ENCODE measurements at places on chromosomes 5 and 9.

DNA sequence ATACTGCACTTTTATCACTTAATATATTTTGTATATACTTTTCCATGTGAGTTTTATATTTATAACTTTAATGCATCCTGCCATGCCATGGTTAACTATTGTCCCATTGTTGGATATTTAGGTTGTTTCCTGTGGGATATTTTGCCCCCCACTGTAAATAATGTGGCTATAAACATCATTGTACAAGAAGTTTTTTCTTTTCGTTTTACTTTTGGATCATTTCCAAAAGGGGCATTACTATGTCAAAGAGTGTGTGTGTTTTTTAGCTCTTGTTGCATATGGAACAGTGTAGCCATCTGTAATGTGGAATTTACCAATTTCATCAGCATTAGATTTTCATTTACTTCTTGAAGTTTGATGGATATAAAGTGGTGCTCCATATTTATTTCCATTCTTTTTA, 13.3 kb downstream of the ITGA2 start:
- DNase-seq = no peak

DNA sequence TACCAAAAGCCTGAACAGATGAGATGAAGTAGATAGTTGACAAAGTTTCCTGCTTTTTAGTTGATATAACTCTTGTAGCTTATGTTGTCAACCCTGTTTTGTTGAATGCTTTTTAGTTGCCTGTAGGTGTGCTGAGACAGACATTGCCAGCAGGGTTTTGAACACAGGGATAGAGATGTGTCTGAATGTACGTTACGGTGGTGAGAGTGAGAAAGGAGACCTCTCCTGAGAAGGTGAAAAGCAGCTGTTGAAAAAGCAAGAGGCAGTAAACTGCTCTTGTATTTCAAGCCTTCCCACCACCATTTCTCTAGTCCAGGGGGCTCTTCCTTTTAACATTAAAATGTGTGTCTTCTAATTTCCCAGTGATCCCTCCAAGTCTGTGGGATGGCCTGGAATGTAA, 14.7 kb downstream of the DNAJC21 start:
- no peak for DNase-seq

DNA sequence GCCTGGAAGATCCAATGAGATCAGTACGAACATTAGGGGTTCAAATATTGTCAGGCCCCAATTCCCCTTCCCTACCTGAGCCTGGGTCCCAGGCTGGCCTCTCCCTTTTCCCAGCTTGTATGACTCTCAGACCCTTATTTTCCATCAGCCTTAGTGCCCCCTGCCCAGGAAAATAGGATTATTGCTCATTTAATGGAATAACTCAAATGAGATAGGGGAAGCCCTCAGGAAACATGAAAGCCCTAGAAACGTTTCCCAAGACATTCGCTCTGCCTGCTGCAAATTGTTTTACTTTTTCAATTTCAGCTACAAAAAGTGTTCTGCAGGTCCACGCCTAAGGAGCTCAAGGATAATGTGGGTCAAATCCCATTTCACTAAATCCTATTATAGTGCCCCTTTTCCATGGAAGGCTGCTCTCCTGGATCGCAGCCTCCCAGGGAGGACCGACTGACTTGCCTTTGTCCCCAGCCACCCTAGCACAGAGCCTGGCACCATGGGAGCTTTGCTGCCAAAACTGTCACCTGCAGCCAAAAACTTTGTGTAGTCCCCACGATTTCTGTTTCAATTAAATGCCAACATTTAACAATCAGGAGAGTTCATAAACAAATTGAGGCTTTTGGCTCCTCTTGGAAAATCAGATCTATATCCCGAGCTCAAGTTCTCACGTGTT, 46.9 kb downstream of the THOC3 start:
- DNase-seq = no peak

GRCh38 chr5:40871177-40871576, 30.0 kb downstream of the CARD6 start:
- DNase-seq = no peak

- no peak for DNase-seq
Observed at GRCh38 chr5:107485184-107485583, 185.6 kb downstream of the EFNA5 start.

GRCh38 chr5:29337030-29337429, 1856.5 kb upstream of the CDH6 start:
- DNase-seq = no peak

GRCh38 chr9:131179561-131180219, 54.3 kb downstream of the NUP214 start:
- no peak for DNase-seq

GRCh38 chr5:86155796-86156195, 461.9 kb upstream of the COX7C start:
- no peak for DNase-seq

- DNase-seq = no peak
Observed at GRCh38 chr9:107142896-107143603, 140.0 kb upstream of the RAD23B start.

DNA sequence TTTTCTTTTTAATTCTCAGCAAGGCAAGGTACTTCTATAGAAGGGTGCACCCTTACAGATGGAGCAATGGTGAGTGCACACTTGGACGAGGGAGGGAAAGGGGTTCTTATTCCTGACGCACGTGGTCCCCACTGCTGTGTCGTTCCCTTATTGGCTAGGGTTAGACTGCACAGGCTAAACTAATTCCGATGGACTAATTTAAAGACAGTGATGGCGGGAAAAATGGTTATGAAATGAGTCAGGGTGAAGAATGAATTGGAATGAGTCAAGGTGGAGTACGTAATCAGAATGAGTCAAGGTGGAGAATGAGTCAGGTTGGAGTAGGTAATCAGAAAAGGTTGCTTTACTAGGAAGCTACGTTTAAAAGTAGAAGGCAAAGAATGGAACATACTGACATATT, 2.1 kb upstream of the HMGCS1 start:
- DNase-seq = no peak

DNA sequence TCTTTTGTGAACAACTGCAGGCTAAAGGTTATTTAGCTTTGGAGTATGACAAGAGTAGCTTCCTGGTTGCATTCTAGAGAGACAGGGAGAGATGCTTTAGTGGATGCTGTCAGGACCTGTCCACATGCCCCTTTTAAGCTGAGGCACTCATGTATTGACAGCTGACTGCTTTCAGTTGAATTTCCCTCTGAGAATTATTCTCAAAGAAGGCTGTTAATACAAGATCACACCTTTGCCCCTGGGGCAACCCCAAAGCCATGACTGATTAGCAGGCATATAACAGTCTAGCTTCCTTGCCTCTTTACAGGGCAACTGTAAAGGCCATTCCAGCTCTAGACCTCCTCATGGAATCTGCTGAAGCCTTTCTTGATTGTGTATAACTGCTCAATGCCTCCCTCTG, 117.6 kb upstream of the ATP10B start:
- no peak for DNase-seq

GRCh38 chr5:134574521-134574920, 49.1 kb downstream of the JADE2 start:
- no peak for DNase-seq

GRCh38 chr9:115628426-115628825, 510.5 kb upstream of the TNC start:
- no peak for DNase-seq

- DNase-seq = no peak
Observed at GRCh38 chr9:133443982-133444381, 15.8 kb upstream of the CACFD1 start.

GRCh38 chr5:91155274-91155673, 227.8 kb downstream of the ARRDC3 start:
- DNase-seq = no peak

DNA sequence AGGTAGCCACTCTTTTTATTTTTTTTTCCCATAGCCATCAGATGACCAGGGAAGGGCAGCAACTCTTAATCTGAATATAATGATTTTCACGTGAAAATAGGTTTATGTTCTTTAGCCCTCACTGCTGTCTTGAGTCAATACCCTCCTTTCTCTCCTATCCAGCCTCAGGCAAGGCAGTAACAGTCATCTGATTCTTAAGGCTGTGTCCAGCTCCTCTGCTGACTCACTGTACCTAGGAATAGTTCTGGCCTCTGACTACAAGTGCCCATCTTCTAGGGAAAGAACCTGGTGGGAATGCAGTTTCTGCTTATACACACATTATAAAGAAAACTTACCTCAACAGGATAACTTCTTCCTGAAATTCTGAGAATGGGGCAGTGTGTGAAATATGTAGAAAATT, 30.7 kb downstream of the DHX29 start:
- no peak for DNase-seq

DNA sequence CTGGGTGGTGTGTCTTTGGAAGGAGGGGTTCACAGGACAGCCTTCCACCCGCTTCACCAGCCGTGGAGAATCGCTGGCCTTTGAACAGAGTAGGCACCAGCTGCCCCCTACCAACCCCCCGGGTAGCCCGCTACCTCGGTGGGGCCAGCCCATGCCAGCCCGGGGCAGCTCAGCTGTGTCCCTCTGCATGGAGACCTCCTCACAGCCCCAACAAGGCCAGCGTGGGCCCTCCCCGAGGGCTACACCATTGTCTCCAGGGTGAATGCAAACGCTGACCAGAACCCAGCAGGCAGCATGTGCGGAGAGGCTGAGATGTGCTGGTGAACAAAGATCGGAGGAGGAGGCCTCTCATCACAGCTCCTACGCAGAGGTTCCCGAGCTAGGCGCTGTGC, 51.9 kb downstream of the LMX1B start:
- no peak for DNase-seq
